WTC11 (cell line): ENCODE measurements at places on chromosomes 1 and 21. TPM values are rescaled to one million over a fixed set of nuclear protein-coding genes. Genes with fewer than 3 reads are reported as not detected.

- no peak for DNase-seq
These were observed 53.6 kb downstream of the PEX14 start for GRCh38 chr1:10528066-10529014.

DNA sequence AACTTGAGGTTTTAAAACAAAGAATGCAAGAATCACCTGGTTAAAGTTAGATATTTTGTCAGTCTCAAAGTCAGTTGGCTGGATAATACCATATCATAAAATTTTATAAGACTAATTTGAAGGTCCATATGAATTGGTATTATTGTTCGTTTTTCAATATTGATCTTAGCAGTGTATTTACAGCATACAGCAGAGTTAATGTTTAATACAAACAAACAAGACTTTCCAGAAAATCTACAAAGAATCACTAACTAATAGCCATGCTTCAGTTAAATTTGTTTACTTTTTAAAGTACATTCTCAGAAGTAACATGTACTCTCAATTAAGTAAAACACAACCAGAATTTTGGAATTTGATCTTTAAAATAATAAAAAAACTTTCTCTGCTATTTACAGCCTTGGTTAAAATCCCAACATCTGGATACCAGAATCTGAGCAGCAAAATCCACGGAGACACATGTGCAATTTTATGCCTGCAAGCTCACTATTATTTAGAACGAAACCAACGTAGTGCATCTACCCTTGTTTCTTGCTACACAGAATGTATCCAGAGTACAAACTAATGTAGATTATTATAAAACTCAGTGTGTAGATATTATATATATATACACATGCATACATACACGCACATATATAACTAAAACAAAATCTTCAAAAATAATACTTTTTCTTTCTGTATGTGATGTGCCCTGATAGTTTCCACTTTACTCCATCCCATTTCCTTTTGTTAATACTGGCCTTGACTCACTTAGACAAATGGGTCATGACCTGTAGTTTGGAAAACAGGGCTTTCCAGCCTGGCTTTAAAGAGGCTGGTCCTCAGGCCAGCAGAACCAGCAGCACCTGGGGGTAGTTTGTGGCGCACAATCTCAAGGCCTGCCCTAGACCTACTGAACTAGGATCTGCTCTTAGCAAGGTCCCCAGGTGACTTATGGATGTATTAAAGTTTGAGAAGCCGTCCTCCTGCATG, 63.6 kb upstream of the ERG start:
- no peak for DNase-seq

DNA sequence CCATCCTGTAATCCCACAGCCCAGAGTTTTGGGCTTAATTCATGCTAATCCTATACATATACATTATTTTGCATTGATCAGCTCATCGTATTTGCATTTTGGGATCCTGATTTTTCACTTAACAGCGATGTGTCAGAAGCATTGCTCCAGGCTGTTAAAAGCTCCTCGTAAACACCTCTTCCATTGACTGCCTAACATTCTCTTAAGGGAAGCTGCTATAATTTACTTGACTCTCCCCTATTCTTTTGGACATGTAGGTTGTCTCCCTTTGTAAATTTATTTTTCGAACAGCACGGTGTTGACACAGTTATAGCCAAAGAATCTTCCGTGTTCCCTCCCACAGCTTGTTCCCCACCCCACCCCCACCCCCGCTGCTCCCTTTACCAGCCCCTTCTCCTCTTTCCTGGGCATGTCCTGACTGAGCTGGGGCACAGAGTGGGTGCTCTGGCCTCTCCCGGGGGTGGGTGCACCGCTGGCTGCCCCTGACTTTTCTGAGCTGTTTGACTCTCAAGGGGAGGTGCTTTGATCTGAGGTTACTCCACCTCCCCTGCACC, 22.8 kb downstream of the LDLRAP1 start:
- DNase-seq, result no peak

DNA sequence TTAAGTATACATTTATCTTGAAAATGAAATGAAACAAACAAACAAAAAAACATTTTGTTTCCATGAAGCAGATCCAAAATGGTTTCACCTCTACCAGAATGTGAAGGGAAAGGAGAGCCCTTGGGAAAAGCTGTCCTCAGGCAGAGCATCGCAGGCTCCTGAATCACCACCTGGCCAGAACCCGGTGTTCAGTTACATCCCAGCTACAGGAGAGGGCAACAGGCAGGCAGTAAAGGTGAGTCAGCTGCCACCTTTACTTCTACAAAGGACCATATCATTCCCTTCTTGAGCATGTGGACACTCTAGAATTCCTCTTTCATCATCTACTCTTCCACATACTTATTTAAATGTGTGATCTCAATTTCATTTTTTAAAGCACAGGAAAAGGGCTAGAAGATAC, 151.2 kb downstream of the PIGK start:
- DNase-seq, result peak; percentile 19

- DNase-seq, result peak; percentile 83
These were observed 6.0 kb upstream of the UBL4B start for GRCh38 chr1:110106013-110106941.

DNA sequence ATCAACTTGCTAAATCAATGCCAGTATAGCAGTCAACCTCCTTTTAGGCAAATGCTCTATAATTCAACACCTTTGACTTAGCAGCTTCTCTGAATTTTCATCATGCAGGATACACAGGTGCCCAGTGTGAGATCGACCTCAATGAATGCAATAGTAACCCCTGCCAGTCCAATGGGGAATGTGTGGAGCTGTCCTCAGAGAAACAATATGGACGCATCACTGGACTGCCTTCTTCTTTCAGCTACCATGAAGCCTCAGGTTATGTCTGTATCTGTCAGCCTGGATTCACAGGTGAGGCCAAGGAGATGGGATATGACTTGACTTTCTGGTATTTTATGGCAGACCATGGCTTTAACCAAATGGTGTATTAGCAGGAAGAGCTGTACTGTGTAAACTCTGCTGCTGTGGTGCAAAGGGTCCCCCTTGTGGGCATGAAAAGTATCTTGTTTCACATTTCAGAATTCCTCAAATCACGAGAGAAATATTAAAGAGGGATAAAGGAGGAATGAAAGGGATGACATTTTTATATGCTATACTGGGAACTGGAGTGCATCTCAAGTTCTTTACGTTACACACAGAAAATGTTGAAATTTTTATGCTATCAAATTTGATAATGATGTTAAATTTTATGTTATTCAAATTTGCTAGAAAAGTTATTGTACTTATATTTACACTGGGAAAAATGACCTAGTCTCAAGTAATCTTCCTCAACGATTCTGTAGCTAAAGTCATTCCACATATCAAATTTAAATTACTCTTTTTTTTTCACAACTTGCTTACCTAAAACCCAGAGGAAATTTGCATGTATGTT, 88.9 kb downstream of the CRB1 start:
- DNase-seq, result peak; percentile 25

- no peak for DNase-seq
These were observed 63.7 kb downstream of the NVL start for GRCh38 chr1:224266105-224266914.

Gene IFNLR1
- total RNA-seq, result 6.6 to 7.9 TPM (median 7.7 TPM) in 3 replicates

DNA sequence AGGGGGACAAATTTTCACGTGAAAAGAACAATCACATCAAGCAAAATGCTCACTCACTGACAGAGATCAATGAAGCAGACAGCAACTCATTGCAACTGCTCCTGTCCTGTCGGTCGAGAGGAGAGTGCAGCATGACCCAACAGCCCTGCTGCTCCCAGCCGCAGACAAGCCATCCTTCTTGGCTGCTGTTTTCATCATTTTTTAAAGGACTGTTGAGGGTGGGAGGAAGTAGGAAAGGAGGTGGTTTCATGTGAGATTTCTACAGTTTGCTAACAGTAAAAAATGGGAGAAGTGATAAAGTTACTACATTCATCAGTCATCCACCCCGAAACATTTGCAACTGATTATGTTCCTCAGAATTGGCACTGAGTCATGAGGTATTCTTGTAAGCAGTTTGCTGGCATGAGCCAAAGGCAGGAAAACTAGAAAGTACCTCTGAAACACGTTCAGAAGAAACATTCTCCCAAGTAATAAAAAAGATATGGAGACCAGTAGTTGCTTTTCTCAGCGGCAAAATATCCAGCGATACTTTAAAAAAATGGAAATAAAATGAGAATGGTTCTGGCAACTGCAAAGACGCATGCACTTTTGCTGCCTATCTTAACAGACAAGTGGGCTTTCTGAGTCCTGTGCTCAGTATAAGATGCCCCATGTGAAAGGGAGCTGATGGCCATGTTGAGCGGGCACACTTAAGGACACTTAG, 72.0 kb upstream of the CLDN14 start:
- no peak for DNase-seq

Gene GJA4
- total RNA-seq, result 1.0 to 1.4 TPM (median 1.3 TPM) in 3 replicates

Gene CBS
- 582 to 844 TPM (median 591 TPM) in 3 replicates for total RNA-seq

Gene TPTE
- not detected in 3 replicates for total RNA-seq

DNA sequence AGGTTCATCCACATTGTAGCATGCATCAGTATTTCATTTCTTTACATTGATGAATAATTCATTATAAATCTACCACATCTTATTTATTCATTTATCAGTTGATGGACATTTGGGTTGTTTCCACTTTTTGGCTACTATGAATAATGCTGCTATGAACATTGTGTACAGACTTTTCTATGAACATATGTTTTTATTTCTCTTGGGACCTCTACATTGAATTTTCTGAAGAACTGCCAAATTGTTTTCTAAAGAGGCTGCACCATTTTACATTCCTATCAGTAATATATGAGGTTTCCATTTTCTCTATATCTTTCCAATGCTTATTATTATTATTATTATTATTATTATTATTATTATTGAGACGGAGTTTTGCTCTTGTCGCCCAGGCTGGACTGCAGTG, 81.3 kb upstream of the SELENON start:
- DNase-seq, result no peak

DNA sequence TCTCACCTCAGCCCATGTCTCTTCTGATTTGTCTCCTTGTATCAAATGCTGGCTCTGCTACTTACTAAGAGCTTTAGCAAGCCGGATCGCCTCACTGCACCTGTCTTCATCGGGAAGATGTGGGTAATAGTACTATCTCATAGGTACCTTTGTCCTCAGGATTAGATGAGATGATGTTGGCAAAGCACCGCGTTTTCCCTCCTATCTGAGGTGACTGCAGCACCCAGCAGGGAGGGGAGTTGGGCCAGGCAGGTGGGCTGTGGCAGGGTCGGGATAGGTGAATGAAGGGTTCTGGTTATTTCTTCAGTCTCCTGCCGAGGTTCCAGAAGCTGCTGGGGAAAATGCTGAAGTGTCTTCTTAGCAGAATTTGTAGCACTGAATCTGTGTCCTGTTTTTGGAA, 5.2 kb downstream of the OPRD1 start:
- no peak for DNase-seq

GRCh38 chr1:156053768-156054499, at the start of gene UBQLN4:
TSS of gene UBQLN4 (minus strand) at chr1:156053798. CDS start at chr1:156053701, 97 bp downstream.
- peak; percentile 87 for DNase-seq

- DNase-seq, result no peak
These were observed 12.1 kb downstream of the RGS18 start for GRCh38 chr1:192170196-192170984.

DNA sequence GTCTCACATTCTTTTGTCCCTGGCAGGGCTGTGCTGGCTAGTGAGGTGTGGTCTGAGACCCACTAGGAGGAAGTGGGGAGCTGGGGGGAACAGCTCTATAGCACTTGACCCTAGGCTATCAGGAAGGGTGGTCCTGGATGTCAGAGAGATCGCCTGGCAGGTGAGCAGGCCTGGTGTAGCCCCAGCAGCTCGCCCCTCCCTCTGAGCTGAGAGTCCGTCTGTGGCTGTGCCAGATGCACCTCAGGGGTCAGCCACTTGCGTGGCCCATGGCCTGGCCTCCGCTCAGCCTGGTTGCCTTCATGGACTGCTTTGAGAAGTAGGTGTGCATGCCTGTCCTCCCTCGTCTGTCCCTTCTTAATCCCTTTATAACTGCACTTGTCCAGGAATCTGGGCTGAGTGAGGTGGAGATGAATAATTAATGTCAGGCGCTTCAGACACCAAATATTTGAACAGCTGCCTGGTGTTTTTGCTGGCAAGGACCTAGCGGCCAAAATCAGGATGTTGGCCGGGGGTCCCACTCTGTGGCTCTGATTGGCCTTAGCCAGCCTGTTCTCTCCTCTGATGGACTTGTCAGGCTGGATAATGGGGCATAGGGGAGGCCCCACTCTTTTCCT, 30.5 kb downstream of the TMEM53 start:
- DNase-seq, result no peak

GRCh38 chr1:91916811-91917460, 31.0 kb upstream of the TGFBR3 start:
- no peak for DNase-seq

GRCh38 chr1:58367217-58367616, 179.3 kb downstream of the OMA1 start:
- DNase-seq, result no peak

GRCh38 chr1:68231627-68232288, 565 bp downstream of the WLS start:
- peak; percentile 18 for DNase-seq

Gene SLC25A34
- total RNA-seq, result 0.82 to 2.0 TPM (median 1.1 TPM) in 3 replicates

Gene SH2D5
- total RNA-seq, result 13.4 to 17.8 TPM (median 13.8 TPM) in 3 replicates

Gene FAM72C
- 14.7 to 17.5 TPM (median 15.7 TPM) in 3 replicates for total RNA-seq

- no peak for DNase-seq
These were observed 118.9 kb upstream of the SYT6 start for GRCh38 chr1:114272593-114272992.

DNA sequence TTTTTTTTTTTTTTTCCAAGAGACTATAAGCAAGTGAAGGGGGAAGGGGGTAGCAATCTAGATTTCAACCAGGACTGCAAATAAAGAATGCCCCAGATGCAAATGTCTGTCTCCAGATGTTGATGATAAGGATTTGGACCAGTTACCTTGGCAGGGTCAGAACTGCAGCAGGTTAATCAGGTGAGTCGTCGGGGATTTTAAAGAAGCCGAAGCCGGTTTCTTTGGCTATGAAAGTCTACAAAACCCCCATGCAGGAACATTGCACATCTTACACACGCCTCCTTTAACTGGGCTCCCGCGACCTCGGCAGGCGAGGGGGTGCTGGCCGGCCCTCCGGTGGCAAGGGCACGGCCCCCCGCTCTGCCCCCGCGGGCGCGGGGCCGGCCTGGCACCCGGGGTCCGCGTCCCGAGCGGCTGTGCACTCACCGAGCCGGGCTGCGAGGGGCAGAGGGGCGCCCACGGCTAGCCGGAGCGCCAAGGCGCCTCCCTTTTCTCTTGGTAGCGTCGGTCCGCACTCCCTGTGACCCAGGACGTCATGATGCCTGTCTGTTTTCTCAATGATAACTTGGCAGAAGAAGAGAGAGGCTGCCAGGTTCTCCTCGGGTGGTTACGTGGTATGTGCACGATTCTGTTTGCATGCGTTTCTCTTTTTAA, 366.3 kb upstream of the ESRRG start:
- DNase-seq, result peak; percentile 21

Gene CLDN19
- total RNA-seq, result 8.1 to 15.9 TPM (median 14.7 TPM) in 3 replicates

Gene FAM78B
- 2.2 to 2.7 TPM (median 2.6 TPM) in 3 replicates for total RNA-seq

Gene SLC25A44
- 17.9 to 29.1 TPM (median 19.7 TPM) in 3 replicates for total RNA-seq

GRCh38 chr1:179586107-179586823, 5.4 kb upstream of the TDRD5 start:
- DNase-seq, result peak; percentile 76

Gene TCHH
- total RNA-seq, result 0.02 to 0.05 TPM (median 0.04 TPM) in 3 replicates

- DNase-seq, result no peak
These were observed 561.2 kb upstream of the B3GALT2 start for GRCh38 chr1:193747579-193747978.
